Activated T-cell treated with anti-CD3 and anti-CD28 coated beads for 4 hours (primary cell): ENCODE measurements at places on chromosomes 2 and 18.

DNA sequence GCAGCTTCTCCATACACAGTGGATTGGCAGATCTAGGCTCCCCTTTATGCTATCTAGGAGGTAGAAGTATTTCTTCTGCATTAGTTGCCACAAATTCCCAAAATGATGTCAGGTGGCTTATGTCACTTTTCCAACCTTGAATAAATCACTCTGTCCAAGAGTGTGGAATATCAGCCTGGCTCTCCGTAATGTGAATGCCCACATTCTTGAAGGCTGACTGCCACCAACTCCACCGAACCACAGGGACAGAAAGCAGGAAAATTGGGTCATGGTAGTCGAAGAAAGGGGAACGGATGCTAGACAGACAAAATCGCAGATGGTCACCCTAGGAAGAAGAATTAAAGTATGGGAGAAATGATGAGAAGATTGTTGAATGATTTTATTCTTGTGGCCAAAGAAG lies 624.9 kb upstream of the CDH2 start:
- no peak for DNase-seq

- no peak for DNase-seq
Observed at GRCh38 chr2:232142049-232142448, 180.5 kb downstream of the DIS3L2 start.

- no peak for DNase-seq
Observed at GRCh38 chr2:9539531-9539930, 16.1 kb downstream of the ADAM17 start.

DNA sequence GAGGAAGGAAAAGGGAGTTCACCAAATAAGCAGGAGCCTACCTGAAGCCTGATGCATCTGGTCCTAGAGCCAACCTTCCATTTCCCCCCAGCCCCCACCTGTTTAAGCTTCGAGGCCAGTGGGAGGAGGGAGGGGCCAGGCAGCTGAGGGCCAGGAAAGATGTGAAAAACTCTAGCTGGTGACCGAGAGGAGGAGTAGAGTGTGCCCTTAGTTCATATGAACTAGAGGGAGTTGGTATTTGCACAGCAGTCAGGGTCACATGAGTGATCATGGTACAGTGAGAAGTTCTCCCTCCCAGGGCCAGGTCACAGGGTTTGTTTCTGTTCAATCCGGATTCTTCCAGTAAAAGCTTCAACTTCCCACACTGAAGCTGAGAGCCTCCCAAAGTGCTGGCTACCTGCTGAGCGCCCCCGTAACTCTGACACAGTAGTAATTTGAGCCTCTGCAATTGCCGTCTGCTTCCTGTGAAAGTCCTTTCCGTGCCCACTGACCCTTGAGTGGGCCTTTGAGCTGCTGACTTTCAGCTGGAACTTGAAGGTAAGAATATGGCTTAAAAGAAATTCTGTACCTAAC lies at the start of gene SULT1C2:
TSS of gene SULT1C2 (plus strand) at position 362 of the 573 bp plus-strand sequence. CDS start 4,773 bp downstream, outside the sequence.
- no peak for DNase-seq
